GM12878 (cell line): ENCODE measurements at places on chromosomes 5 and 9.

- H3K36me3 ChIP-seq: no peaks in the 10 kb centered on the region
- no peak for DNase-seq
- no peaks in the 10 kb centered on the region; the same call in 1 of the 2 replicates for H3K27me3 ChIP-seq
- no peak overlapping the region for H3K27ac ChIP-seq
Observed at GRCh38 chr5:59833448-59833847, 60.1 kb downstream of the PDE4D start.

DNA sequence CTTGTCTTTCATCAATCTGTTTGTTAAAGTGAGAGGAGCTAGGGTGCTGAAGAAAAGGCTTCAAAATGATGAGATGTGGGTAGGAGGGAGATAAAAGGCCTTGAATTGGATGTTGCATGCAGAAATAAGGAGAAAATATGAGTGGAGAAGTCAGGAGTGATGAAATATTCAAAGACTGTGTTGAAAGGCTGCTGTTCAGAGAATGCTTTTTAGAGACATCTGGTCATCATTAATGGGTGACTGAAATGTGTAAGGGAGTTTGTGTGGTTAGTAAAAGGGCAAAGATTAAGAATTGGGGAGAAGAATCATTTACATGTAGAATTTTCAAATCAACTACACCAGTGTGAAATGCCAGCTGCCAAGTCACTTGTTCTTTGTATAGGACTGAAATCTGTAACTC is 383.9 kb downstream of the MAT2B start:
- no peak overlapping the region for H3K4me3 ChIP-seq
- no peak for DNase-seq
- no peaks in the 10 kb centered on the region for H3K27me3 ChIP-seq
- no peaks in the 10 kb centered on the region for H3K36me3 ChIP-seq
- H3K4me1 ChIP-seq: no peaks in the 10 kb centered on the region
- no peak overlapping the region for H3K27ac ChIP-seq

GRCh38 chr5:38259062-38259808 is 876 bp downstream of the EGFLAM start:
- no peak overlapping the region for H3K27ac ChIP-seq
- H3K4me3 ChIP-seq: no peak overlapping the region

GRCh38 chr5:135737701-135738563 is 96.5 kb upstream of the SLC25A48 start:
- no peak for DNase-seq
- H3K27ac ChIP-seq: no peak overlapping the region
- no peaks in the 10 kb centered on the region for H3K36me3 ChIP-seq

DNA sequence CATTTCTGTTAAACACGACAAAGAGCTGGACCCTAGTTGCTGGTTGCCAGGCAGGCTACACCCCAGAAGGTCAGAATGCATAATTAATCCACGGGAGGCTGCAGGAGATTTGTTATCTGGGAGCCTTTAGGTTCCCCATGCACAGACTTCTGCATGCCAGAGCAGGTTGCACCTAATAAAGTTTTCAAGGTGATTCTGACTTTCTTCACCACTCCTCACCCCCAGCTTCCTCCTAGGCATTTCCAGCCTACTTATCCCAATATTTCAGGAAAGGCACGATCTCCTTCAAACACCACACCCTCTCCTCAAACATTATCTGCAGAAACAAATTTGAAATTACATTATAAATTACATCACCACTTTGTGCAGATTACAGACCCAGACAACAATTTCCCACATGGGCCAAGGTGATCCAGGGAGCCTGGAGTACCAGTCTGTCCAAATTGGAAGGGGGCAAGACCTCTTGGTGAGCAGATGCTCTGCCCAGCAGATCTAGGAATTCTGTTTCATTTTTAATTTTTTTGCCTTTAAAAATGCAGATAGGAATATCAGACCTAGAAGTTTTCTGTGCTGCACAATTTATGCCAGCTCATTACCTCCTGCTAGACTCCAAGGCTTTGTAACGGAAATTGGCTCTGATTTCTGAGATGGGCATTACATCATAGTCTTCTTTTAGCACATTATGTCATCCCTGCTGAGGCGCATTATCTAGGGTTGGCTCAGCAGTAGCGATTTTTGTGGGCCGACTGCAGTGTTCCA is 363.4 kb upstream of the SLC30A5 start:
- no peak overlapping the region for H3K27ac ChIP-seq
- no peaks in the 10 kb centered on the region for H3K36me3 ChIP-seq
- no peak overlapping the region for H3K4me3 ChIP-seq

DNA sequence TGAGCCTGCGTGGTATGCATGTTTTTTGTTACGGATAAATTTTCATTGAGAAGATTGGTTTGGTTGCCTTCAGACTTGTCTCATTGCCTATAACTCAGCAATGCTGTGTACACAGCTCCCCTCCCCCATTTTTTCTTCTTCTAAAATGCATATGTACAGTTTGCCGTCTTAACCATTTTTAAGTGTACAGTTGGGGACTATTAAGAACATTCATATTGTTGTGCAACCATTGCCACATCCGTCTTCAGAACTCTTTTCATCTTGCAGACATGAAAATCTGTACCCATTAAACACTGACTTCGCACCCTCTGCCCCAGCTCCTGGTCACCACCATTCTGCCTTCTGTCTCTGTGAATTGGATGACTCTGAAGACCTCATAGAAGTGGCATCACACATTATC is 6.2 kb downstream of the EXOC3 start:
- H3K27ac ChIP-seq: no peak overlapping the region
- peaks cover 48% of the 10 kb centered on the region for H3K36me3 ChIP-seq
- no peaks in the 10 kb centered on the region for H3K27me3 ChIP-seq
- H3K4me1 ChIP-seq: no peaks in the 10 kb centered on the region; the same call in 1 of the 2 replicates
- H3K4me3 ChIP-seq: no peak overlapping the region
